ENCODE measurements at places on chromosomes 5 and 9.

GRCh38 chr9:24398466-24398865 lies 147.2 kb downstream of the IZUMO3 start:
- DNase-seq: no peak

GRCh38 chr9:16901590-16901989 lies 31.1 kb upstream of the BNC2 start:
- DNase-seq: no peak

DNA sequence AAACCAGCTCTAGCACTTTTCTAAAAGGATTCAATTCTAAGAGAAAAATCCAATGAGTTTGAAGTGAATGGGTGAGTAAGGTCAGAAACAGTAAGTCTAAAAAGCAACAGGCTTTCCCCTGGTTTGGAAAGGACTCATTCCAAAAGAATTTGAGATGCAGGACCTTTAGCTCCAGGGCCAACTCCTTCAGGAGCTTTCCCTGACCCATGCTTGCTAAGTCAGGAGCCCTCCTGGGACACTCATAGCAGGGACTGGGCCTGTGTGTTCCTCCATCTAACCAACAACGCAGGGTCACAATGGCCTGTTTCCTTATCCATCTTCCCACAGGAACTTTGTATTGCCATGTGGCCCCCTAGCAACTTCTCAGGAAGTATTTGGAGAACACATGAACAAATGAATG lies 198.8 kb downstream of the FRMD3 start:
- no peak for DNase-seq

GRCh38 chr5:156532921-156533320 lies 206.0 kb downstream of the SGCD start:
- DNase-seq: no peak

- no peak for DNase-seq
These were observed 68.2 kb upstream of the OLFM1 start for GRCh38 chr9:135019224-135019623.

DNA sequence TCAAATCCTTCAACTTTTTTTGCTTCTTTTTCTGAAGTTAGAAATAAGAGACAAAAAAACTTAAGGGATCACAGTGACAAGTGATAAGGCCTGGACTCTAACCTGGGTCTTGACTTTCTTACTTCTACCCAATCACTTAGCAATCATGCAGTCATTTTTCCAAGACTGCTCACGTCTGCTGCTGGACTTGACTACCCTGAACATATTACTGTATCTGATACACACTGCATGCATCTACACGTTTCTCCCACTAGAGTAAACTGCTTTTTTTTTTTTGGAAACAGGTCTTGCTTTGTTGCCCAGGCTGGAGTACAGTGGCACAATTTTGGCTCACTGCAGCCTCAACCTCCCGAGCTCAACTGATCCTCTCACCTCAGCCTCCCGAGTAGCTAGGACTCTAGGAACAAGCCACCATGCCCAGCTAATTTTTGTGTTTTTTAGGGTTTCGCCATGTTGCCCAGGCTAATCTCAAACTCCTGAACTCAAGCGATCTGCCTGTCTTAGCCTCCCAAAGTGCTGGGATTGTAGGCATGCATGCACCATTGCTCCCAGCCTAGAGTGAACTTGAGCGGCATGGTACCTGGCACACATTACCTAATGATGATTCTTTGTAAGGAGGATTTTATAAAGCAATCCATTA lies 7.4 kb downstream of the PLIN2 start:
- no peak for DNase-seq

DNA sequence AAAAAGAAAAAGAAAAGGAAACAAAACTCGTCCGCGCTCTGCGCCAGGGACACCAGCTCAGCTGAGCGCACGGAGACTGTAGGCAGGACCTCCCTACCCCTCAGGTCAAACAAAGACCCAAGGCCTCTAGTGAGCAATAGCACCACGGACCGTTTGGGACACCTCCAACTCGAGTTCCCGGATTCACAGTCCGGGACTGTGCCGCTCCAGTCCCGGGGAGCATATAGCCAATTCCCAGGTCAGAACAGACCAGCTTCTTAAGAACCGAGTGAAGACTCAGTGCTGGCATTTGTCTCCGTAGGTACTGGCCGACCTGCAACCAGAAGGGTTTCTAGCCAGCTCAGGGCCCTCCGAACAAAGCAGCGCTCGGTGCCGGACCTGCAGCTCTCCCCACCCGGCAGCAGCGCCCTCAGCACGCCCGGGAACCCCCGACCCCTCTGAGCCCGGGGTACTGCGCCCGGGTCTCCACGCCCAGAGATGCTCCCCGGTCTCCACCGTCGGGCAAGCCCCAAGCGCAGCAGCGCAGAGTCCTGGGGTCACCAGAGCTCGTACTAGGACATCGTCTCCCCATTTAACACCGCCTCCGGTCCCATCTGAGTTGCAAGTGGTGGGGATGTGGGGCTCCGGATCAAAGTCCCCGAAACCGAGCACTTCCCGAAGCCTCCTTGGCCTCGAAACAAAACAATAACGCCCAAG lies 591 bp downstream of the ABCA1 start:
- DNase-seq: no peak

DNA sequence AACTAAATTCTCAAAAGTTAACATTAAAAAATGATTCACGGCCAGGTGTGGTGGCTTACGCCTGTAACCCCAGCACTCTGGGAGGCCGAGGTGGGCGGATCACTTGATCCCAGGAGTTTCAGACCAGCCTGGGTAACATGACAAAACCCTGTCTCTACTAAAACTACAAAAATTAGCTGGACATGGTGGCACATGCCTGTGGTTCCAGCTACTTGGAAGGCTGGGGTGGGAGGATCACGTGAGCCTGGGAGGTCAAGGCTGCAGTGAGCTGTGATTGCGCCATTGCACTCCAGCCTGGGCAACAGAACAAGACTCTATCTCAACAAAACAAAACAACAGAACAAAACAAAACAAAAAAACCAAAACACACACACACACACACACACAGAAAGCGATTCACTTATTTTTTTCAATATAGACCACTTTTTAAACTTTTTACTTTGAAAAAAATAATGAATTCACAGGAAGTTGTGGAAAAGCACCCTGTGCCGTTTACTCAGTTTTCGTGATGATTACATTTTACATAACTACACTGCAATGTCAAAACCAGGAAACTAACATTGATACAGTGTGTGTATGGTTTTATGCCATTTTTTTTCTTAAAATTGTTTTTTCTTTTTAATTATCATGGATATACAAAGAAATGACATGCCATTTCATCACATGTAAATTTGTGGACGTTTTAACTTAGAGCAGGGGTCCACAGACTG lies 73.7 kb downstream of the TENT4A start:
- DNase-seq: no peak

DNA sequence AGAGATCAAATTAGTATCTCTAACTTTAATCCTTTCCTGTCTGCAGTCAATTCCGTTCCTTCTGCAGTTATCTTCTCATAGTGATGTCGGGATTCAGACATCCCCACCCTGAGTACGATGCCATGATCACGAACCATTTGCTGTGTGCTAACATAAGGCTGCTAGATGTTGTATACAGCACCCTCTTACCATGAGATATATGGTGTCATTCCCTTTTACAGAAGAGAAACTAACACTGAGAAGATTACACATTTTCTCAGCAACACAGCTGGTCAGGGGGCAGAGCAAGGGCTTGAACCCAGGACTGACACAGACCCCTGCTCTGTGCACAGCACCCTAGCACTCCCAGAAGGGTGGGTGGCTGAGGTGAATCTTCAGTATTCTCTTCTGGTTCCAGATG lies 46.9 kb upstream of the HSD17B4 start:
- DNase-seq: no peak

DNA sequence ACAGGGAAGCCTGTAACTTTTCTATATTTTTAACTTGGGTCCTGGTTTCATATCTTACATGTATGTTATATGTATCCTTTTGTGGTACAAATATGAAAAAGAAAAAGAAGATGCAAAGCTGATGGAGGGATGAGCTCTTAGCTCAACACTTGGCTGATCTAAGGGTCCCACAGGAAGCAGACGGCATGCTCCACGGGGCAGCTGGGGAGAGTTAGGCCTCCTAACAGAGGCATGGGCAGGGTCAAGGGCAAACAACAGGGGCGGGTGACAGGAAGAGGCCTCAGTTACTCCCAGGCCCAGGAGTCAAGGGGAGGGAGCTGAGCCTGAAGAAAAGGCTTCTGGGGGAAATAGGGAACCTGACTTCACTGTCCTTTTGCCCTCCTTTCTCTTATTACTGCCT lies 287.2 kb downstream of the ZSWIM6 start:
- no peak for DNase-seq

- no peak for DNase-seq
These were observed 149.9 kb upstream of the MAP1B start for GRCh38 chr5:71957292-71957898.

DNA sequence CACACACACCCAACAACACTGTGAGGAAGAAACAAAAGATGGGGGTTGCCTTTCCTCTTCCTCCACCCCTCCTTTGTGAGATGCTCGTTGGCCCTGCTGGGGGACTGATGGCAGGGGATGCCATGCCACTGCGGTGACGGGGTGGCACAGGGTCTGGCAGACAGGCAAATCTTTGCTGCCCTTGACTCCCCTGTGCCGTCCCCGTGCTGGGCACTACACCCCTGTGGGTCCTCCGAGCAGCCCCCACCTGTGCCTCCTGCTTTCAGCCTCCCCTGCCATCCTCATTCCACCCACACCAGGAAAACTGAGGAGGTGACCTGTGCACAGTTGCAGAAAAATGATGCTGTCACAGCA lies 40.2 kb upstream of the IER5L start:
- no peak for DNase-seq

- DNase-seq: no peak
These were observed 27.6 kb downstream of the TRIP13 start for GRCh38 chr5:920321-920720.

DNA sequence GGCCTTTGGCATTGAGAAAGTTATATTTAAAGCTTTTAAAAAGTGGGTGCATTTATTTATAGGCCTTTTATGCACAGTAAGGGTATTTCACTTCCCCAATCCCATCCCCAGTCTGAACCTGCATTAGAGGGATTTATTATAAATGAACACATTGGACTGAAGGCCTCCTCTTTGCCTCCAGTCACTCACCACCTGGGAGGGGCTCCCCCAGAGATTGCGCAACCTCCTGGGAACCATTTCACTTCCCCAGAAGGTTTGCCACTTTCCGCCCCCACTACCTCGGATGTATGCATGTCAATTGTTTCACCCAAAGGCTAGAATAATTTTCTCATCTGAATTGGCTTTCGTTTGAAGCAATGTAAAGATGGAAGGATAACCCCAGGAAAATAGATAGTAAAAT lies 29.8 kb upstream of the VCAN start:
- DNase-seq: no peak

- no peak for DNase-seq
These were observed 137.6 kb upstream of the ZNF618 start for GRCh38 chr9:113738496-113738892.

DNA sequence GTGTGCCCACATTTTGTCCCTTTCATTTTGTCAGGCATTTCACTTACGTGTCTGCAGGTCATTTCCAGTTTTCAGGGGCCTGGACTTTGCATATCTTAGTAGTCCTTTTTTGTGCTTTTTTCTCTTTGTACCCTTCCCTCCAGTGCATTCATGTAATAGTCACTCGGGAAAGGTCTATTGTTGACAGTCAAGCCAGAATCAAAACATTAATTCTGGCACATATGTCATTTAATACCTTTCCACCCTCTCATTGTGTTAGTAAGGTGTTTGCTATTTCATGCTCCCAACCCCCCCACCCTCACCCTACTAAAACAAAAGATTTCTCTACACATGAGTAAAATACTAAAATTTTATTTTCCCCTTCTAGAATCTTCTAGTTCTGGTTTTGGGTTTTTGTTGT lies 42.7 kb downstream of the UGCG start:
- DNase-seq: no peak

GRCh38 chr5:67154556-67155206 lies 41.9 kb downstream of the CD180 start:
- no peak for DNase-seq

DNA sequence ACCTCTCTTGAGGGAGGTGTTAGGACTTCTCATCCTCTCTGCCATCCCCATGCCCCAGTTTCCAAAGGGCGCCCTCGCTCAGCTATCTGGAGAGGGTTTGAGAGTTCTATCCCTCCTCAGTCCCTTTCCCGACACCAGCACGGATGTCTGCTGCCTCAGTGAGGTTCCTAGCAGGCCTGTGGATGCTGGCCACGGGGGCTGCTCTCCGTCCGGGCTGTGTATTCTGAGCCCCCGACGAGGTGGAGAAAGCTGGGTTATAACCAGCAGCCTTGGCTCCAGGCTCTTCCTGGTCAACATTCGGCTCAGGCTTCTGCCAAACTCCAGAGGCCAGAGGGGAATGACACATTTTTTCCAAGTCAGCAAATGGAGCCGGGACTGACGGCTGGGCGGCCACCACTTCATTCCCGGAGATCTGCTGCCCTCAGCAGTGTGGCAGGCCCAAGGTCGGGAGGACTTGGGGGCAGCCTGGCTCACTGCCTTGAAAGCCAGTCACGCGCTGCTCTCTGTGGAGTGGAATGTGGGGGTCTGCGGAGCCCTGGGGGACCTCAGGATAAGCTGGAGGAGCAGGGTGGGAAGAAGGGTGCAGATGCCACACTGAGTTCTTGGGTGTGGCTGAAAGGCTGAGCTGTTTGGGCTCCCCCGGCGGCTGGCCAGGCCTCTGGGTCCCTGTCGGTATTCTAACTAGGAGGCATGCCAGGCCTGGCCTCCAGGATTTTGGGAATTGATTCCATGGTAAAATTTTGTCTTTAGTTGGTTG lies 27.4 kb downstream of the PTPA start:
- no peak for DNase-seq

DNA sequence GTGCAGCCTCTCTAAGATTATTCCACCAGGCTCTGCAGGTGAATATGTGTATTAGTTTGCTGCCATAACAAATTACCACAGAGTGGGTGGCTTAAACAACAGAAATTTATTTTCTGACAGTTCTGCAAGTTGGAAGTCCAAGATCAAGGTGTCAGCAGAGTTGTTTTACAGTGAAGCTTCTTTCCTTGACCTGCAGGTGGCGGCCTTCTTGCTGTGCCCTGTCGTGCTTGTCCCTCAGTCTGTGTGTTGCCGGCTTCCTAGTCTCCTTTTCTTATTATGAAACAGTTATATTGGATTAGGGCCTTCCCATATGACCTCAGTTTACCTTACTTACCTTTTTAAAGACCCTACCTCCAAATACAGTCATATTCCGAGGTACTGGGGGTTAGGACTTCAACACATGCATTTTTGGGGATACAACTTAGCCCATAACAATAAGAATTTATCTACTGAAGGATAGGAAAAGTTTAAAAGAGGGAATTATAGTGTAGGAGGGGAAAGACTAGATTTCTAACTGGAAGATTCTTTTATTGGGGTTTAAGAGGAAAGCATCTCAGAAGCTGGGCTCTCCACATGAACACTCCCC lies 97.4 kb downstream of the OSTF1 start:
- no peak for DNase-seq

- no peak for DNase-seq
These were observed 11.0 kb upstream of the CCDC171 start for GRCh38 chr9:15541872-15542271.

DNA sequence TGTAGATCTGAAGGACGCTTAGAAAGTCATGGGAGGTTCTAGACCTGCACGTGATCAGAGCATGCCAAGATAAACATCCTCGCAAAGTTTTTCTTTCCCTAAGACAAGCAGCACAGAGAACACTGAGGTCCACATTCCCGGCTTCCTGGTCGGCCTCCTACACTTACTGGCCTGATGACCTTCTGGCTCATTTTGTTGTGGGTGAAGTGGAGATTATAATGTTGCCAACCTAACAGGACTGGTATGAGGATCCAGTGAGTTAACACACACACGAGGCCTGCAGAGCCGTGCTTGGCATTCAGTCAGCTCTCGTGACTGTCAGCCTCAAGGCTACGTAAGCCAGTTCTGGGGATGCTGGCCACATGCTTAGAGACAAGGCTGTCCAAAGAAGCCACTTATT lies 186.0 kb downstream of the TENT4A start:
- no peak for DNase-seq
